ENCODE measurements at places on chromosomes 1 and 21.

GRCh38 chr1:53139951-53140361 is 2.5 kb downstream of the SLC1A7 start:
- no peak for DNase-seq

GRCh38 chr1:205500240-205501233 is 3.9 kb upstream of the CDK18 start:
- DNase-seq, result no peak

GRCh38 chr1:154764773-154765172 is 105.3 kb downstream of the KCNN3 start:
- DNase-seq, result no peak

- no peak for DNase-seq
Observed at GRCh38 chr1:230076121-230076520, 9.1 kb downstream of the GALNT2 start.

DNA sequence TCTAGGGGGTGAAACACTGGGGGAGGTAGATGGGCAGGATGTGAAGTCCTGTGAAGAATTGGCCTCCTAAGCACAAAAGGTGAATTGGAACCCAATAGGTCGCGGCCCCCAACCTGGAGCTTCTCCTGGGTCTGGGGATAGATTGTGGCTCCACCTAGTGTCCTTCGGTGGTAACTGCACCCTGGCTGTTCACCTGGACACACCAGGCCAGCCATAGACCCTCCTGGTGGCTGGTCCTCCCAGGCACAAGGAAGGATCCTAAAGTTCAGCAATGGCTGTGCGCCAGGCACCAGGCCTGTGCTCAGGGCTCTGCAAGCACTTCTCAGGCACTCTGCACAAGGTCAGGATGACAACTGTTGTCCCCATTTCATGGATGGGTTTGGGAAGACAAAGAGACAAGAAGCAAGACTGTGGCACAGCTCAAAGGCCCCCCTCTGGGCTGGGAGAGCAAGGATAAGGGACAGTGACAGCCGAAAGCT is 13.5 kb downstream of the ESPN start:
- no peak for DNase-seq

GRCh38 chr1:233105225-233105624 is 154.8 kb downstream of the NTPCR start:
- no peak for DNase-seq

- DNase-seq, result no peak
Observed at GRCh38 chr1:228884196-228884595, 148.9 kb downstream of the RHOU start.

GRCh38 chr1:63189677-63190076 is 132.7 kb upstream of the FOXD3 start:
- no peak for DNase-seq

All from esophagus squamous epithelium (tissue), 5 donors.